ENCODE measurements at places on chromosomes 16 and 17.
A peak's percentile ranks its signal among the peaks of the same experiment; 100 is the strongest.

DNA sequence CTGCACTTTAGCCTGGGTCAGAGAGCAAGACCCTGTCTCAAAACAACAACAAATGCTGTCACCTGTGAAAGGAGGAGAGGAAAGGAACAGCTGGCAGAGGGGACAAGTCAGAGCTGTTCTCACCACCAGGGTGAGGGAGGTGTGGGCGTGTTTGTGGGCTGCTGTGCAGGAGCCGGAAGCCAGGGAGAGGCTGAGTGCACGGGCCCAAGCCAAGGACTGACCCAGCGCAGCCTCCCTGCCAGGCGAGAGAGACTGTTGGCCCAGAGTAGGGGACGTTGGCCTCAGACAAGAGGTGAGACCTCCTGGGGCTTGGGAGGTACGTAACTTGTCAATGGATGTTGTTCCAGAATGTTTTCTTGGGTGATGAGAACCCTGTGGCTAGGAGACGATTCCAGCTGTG lies 10.7 kb downstream of the SPNS2 start:
- no peak for DNase-seq

- no peak for DNase-seq
Measured at GRCh38 chr17:35017021-35017420, 36.7 kb downstream of the LIG3 start.

- no peak for DNase-seq
Measured at GRCh38 chr16:26058326-26058725, 366.6 kb downstream of the HS3ST4 start.

- DNase-seq: no peak
Measured at GRCh38 chr17:17812211-17813054, 24.4 kb downstream of the SREBF1 start.

- peak; percentile 65 for DNase-seq
Measured at GRCh38 chr17:80035937-80036714, at the start of gene CCDC40. TSS of gene CCDC40 (plus strand) at chr17:80036642. CDS start at chr17:80036663, 21 bp downstream.

DNA sequence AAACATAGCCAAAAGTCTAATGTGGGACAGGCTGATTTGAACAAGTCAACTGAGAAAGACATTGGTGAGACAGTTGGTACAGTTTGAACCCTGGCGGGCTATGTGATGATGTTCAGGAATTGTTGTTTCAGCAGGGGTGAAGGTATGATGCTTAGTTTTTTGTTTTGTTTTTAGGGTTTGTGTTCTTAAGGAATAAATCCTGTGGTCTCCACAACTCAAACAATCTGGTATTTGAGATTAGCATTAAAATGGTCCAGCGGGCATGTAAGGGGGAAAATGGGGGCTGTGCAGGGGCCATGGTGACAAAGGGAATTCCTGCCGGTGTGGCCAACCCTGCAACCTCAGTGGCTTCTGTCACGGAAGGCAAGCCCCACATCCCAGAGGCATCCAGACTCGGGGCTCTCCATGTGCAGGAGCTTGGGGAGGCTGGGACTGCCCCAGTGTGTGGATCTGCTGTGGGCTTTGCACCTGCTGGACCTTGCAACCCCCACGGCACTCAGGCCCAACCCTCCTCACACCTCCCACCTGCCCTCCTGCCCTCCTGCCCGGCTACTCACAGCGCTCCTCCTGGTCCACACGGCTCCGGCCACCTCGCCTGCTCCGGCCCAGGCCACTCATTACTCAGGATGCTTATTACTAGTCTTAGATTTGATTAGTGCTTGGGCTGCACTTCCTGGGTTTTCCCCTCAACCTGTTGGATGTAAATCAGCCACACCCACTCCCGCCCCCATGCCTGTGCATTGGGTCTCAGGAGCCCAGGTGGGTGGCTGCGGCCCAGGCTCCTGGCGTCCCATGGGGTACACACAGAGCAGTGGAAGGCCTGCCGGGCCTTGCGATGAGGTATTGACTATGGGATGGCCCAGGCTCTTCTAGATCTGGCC lies at the start of gene TNFRSF13B:
Gene TNFRSF13B (minus strand): TSS at position 661 of the 881 bp plus-strand sequence. CDS start 43 bp downstream, at position 618.
- DNase-seq: no peak

- DNase-seq: peak; percentile 22
Measured at GRCh38 chr16:70749681-70750601, 51.0 kb downstream of the VAC14 start.
